ENCODE measurements at places on chromosomes 7 and 10.

GRCh38 chr7:38548605-38549004, 82.6 kb downstream of the AMPH start:
- no peak for DNase-seq

GRCh38 chr10:73950155-73950948, 39.4 kb downstream of the PLAU start:
- DNase-seq: no peak

- no peak for DNase-seq
These were observed 13.8 kb downstream of the TMEM120A start for GRCh38 chr7:75980430-75981202.

DNA sequence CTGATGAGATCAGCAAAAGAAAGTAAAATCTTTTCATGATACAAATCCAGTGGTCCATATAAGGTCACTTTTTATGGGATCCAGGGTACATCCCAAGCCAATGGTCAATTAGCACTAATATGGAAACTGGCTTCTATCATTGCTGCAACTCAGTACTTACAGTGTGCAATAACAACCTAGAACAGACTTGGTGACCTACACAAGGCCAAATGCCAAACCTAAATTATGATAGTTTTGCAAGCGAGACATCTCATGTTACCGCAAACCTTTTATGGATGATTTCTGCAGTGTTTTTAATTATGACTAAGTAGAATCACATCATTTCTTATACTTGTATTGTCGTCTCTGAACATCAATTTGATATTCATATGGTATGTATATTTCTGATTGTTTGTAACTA, 583.5 kb upstream of the SEMA3D start:
- no peak for DNase-seq

DNA sequence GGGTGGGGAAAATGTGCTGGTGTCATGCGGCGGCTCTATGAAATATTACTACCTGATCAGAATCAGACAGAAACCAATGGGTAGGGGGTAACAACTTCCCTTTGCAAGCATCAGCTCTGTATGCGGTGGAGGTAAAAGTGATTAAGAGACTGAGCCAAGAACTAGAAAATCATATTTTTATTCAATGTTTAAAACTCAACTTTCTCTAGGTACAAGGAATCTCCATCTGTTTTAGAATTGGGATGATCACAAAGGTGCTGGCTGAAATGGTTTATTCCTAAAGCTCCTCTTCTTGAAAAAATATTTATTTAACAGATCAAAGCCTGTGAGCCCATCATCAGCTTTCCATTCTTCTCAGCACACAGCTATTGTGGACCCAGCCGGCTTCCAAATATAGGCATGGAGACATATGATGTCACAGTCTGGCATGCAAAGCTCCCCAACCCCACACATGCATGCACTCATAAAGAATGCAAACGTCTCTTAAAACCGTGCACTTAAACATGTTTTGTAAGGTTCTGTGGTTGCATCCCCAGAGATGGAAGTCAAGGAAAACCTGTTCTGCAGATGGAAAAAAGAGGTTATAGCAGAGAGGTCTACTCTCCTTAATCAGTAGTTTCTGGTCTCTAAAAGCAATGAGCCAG, 126.0 kb downstream of the SKIDA1 start:
- DNase-seq: peak; percentile 85

DNA sequence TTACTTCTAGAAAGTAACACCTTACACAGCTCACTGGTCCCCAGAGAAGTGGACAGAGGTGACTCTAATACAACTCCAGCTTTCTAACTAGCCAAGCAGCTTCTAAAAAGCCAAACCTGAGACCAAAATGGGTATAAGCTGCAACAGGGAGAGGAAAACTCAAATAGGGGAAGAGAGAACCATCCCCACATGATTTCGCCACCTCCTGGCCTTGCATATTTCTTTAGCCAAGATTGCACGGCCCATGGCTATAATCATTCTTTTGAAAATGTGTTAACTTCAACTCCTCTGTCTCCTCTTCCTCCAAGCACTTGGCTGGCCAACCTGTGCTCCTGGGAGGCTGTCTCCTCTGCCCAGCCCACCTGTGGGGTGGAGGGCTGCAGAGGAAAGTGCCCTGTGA, 28.7 kb downstream of the NUP42 start:
- DNase-seq: no peak

- no peak for DNase-seq
These were observed 48.7 kb downstream of the LSMEM1 start for GRCh38 chr7:112529521-112529920.

GRCh38 chr7:137069249-137069963, 201.0 kb downstream of the CHRM2 start:
- DNase-seq: no peak

DNA sequence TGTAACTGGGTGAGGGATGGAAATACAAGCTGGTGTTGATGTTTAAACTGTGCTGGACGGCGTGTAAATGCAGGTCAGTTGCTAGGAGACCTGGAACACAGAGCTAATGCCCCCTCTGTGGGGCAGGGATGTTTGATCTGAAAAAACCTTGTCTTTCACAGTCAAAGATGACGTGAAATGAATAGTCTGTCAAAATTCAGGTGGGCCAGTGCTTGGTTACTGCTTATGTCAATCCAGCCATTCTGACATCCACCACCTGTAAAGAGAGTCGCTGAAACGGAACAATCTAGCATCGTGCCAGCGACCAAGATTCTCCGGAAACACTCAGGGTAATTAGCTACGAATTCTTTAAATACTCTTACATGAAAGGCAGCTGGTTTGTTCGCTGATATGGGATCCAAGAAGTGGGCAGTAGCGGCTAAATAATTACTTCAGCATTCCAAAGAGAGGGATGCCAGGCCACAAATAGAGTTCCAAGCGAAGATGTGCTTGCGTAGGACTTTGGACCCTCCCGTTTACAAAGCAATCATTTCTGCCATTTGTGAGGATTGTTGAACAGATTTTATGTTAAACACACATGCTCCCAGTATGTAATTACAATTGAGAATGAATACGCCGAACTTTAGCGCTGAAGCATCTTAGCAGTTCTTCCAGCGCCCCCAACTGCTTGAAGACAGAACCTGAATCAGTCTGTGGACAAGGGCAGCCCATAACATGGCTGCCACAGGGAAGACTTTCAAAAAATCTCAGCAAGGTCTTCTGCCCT, 7.3 kb upstream of the ASB4 start:
- DNase-seq: peak; percentile 92

DNA sequence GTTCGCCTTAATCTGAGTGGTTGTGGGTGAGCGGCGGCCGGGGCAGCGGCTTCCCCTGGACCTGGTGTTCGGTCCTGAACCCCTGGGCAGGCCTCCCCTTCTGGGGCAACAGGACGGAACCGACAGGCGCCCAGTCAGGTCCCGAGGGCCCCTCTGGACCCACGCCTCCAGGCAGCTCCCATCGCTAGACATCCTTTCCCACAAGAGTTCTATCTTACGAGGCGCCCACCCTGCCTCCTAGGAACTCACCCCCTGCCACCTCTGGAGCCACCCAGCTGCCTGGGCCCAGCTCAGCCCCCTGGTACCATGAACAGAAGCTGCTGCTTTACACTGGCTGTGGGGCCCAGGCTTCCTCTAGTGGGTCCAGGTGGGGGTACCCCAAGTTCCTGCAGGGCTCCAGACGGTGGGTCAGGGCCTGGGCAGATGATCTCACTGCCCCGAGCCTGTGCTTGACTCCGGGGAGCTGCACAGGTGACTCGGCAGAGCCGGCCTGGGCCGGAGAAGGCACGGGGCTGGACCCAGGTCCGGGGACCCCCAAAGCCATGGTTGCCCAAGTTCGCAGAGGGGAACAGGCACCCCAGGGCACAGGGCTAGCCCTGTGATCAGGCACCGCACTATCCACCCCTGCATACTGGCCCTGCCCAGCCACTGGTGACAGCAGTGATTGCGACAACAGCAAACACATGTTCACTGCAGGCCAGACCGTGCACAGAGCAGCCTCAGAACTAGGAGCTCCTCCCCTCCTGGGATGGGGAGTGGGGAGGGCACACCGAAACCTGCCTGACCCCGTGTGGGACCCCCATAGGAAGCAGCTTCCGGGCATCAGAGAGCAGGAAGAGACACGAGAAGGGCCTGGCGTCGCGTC, 180.3 kb downstream of the ELFN1 start:
- DNase-seq: no peak

DNA sequence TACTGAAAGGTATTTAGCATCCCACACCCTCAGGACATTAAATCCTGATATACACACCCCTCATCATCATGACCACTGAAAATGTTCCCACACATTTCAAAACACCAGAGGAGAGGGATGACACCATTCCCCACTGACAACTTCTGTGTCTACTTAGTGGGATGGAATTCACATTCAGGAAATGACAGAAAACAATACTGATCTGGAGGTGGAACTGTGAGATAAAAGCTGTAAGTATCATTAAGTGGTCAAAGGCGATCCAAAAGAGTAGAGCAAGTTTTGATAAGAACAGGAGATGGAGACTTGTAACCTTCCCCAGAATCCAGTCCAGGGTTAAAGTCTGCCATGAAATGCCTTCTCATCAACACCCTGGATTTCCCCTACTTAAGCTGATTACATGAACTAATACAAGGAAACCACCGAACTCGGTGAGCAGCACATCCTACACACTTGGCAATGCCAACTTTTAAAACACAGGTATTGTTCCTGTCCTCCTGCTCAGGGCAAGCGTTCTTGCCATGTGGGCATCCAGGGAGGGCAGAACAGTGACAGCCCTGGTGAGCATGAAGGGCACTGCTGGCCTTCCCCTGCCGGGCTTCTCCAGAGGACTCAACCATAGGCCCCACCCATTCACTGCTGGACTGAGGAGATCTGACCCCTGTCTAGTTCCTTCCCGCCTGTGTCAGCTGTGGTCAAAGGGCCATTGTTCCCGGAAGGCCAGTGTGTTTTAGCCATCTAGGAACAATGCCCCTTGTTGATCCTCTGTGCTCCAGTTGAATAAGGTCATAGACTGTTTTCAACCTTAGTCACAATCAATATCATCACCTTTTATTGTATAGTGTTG, 85.0 kb downstream of the SGMS1 start:
- DNase-seq: no peak

DNA sequence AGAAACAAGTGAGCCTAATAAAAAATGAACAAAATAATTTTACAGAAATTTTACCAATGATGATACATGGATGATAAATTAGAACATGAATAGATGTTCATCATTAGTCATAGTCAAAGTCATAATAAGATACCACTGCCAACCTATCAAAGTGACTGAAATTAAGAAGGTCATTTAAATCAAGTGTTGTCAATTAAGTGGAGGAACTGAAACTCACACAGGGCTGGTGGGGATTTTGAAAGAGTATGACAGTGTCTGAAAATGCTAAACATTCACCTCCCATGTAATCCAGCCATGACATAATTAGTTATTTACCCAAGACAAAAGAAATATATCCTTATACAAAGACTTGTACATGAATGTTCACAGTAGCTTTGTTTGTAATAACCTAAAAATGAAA, 57.1 kb upstream of the DYNC1I1 start:
- no peak for DNase-seq

DNA sequence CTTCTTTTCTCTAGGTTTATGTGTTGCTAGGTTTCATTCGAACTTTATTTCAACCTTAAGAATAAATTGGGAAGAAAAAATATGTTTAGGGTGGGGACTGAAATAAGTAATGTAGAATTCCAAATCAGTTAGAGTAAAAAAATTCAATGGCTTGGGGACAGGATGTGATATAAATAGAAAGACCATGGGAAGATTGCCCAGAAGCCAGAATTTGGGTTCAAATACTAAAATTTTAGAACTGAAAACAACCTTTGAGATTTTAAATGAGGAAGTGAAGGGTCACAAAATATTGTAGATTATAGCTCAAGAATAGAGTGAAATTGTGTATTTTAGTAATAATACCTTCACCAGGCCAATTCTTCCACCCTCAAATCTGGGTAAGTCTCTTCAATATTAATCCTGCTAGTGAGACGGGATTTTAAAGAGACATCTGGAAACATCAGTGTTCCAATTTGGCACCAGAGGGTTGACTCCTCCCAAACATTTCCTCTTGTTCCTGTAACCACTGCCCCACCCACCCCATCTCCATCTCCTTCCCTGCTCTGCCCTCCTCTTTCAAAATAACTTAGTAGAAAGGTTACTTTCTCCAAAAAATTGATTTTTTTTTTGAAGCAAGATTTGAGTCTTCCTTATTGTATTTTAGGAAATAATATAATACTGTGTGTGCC, 51.3 kb upstream of the FAM3C start:
- no peak for DNase-seq

- no peak for DNase-seq
These were observed 204.1 kb downstream of the TRIL start for GRCh38 chr7:28754027-28754426.

- no peak for DNase-seq
These were observed 455 bp downstream of the CUL2 start for GRCh38 chr10:35089611-35090161.

- no peak for DNase-seq
These were observed 3.6 kb upstream of the MXI1 start for GRCh38 chr10:110203500-110204455.

DNA sequence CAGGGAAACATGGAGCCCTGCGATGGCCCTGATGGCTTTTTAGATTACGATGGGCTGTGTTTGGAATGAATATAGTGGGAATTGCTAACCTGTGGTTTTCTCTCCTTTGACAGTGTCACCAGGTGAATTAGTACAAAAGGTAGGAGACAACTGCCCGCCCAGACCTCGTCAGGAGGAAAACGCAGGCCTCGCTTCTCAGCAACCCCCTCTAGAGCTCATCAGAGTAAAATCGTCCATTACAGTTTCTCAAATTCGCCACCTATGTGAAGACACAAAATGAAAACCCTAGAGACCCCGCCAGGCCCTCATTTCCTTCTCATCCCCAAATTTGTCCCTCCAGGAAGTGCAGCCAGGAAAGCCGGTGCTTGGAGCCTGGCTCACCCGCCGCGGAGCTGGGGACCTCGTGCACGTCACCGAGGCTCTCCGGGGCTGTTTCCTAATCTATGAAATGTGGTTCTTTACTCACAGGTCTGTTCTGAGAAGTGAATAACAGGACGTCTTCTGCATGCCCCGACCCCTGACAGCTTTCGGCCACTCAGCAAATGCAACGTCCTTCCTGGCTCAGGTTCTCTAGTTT, 143.7 kb downstream of the VIPR2 start:
- no peak for DNase-seq

DNA sequence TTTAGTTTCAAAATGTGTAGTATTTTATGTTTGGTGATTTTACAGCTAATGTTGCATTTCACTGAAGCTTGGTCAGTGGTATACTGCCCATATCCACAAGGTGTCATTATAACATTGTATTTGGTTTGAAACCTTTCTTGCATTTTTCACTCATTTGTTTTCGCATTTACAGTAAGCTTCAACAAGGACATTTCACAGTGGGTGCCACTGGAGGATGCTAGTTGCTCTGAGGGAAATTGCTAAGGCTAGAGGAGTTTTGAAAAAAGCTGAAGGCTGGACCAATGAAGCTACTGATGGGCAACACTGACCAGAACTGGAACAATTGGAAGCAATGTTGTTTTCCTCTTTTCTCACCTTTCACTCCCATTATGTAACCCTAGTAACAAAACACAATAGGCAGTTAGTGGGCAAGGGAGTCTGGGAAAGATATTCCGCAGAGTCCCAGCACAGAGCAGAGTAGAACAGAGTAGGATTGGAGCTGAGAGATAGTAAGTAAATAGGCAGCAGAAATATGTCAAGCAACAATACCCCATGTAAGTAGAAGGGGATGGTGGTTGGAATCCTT, 23.6 kb upstream of the SRI start:
- DNase-seq: peak; percentile 25

- no peak for DNase-seq
These were observed 48.4 kb upstream of the ST8SIA6 start for GRCh38 chr10:17502814-17503213.

Data from A549 (cell line).